ENCODE measurements at places on chromosomes 7 and 10.

DNA sequence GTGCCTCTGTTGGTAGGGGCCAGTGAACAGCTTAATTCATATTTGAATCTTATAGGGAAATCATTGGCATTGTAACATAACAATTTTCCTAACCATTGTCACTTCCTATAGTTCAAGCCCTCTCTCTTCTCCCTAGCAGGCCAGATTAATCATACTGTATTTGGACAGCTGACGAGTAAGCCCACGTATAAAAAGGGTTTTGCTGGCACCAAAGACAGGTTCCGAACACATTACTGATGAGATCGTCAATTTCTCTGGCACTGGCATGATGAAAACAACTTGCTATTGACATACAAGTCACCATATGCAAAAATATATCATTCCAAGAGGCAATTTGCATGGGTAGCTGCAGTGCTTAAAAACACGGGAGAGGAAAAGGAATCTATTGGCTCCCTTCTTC is 891.1 kb upstream of the AUTS2 start:
- no peak for DNase-seq

GRCh38 chr10:49602380-49603023 is 7.6 kb upstream of the SLC18A3 start:
- DNase-seq = no peak

- no peak for DNase-seq
Measured at GRCh38 chr10:93456480-93456879, 25.7 kb downstream of the MYOF start.

DNA sequence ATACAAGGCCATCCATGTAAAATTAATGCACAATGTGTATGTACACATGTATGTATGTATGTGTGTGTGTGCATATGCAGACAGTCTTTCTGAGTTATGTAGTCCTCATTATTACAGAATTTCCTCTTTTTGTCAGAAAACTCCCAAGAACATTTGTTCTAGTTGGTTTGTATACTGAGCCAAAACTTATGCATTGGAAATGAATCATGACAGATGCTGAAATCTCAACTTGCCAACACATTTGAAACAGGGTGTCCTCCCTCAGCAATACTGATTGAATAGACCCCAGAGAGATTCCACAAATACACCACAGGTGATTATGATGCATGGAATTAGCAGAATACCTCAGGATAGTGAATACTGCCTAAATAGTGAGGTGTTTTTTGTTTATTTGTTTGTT is 472.9 kb upstream of the PCDH15 start:
- DNase-seq = no peak

GRCh38 chr7:27923642-27923980 is 183.6 kb downstream of the TAX1BP1 start:
- DNase-seq = no peak

DNA sequence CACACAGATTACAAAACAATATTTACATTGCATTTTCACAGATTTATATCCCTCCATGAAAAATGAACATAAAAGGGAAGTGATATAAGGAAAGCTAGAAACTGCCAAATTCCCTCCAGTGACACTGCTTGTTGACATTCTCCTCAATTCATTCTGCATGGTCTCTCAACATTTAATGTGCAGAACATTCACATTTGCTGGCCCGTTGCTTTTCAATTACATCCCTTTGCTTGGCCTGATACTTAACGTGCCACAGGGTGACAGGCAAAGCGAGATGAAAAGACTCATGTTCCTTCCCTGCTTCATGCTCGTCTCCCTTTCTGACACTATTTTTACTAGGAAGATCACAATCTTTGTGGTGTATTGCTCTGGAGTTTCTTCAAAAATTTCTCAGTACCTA is 1019.7 kb upstream of the LRRN3 start:
- no peak for DNase-seq

GRCh38 chr10:62527019-62527827 is 153.1 kb downstream of the ZNF365 start:
- no peak for DNase-seq

DNA sequence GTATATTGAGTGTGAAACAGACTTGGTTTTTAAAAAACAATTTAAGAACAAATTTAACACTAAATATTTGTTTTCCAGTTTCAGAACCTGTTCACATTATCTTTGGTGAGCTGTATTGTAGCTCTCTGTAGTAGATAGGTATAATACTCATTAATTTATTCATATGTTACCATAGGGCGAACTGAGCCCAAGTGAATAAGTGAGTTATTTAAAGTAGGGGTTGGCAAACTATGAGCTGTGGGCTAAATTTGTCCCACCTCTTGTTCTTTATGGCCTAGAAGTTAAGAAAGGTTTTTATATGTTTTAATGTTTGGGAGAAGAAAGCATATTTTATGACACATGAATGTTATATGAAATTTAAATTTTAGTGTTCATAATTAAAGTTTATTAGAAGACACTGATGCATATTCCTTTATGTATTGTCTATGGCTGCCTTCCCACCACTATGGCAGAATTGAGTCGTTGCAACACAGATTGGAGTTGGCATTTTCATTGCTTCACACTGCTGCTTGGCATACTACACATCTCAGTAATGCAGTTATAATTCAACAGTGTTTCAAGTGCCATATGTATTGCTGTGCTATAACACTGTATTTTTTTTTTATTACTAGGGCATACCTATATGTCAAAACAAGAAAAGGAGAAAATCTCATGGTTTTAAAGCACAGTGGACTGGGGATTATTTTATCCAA is 146.5 kb downstream of the ADK start:
- DNase-seq = no peak

DNA sequence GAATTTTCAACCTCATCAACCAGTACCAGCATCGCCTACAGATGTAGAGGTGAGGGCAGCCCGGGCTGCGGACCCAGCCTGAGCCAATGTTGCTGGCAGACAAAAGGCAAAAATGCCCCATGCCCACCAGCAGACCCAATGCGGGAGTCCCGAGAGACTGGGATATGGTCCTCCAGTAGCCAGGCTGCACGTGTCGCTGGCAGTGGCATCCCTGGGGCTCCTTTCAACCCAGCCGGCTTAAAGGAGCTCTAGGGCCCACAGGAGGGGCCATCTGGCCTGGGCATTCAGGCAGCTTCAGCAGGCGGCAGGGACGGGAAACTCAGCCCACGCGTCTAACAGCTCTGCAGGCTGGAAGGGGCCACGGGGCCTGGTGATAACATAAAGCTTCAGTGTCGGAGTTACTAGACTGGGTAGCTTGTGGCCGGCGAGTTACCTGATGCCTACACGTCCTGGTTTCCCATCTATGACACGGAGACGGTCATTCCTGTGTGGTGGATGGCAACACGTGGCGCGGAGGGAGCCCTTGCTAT is 70.7 kb downstream of the PROSER2 start:
- DNase-seq = no peak

DNA sequence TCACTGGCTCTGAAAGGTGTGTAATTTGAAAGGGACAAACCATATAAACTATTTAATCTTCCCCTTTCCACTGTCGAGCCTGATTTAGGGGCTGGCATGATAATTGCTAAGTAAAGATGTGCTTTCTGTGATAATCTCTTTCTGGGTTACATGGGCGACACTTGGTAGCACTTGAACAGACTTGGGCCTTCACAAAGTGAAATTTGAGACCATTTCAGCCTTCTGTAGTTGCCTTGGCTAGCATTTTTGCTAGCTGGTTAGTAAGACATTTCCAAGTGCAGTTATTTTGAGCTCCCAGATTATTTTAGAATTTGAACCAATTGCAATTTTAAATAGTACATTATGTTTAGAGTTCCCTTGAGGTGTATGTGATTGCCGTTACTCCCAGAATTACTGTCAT is 432.7 kb upstream of the GALNT17 start:
- no peak for DNase-seq

DNA sequence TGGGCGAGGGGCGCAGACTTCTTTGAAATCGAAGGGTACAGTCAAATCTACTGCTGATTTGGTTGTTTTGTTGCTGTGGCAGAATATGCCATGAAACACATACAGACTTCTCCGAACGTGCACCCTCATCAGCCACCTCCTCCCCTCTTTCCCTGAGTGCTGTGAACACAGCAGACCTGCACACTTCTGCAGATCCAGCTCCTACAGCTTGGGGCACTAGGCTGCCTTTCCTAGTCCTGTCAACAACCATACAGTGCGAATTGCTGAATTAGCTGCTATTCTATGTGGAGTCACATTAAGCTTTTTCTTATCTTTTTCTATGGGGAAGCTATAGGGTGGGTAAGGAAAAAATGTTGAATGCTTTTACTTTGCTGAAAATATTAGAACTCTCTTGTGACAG is 57.5 kb downstream of the COL17A1 start:
- DNase-seq = no peak

- DNase-seq = no peak
Measured at GRCh38 chr10:126705131-126705530, 34.6 kb upstream of the C10orf90 start.

- DNase-seq = no peak
Measured at GRCh38 chr10:42942279-42942950, 134.5 kb upstream of the RET start.

GRCh38 chr7:138563808-138564207 is 103.7 kb downstream of the TRIM24 start:
- DNase-seq = no peak

DNA sequence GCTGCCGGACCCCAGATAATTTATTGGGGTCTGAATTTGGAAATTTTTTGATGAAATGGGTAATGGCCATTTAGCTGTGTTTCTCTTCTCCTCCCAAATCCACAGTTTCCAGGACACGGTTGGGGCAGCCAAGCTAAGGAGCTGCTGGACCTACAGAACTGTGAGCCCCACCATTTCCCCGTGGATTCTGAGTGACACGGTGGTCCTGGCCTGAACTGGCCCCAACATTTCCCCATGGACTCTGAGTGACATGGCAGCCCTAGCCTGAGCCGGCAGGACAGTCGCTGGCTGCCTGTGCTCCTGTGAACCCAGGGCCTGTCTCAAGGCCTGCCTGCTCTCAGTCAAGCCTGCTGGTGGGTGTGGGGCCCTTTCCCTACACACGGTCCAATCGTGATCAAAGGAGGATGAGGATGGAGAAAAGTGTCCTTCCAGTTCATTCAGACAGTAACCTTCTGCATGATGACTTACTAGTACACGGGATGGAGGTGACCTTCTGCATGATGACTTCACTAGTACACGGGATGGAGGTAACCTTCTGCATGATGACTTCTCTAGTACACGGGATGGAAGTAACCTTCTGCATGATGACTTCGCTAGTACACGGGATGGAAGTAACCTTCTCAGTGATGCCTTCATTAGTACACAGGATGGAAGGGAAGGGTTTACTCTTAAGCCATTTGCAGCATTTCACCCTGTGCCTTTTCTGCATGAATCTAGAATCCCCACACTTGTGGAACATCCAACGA is 359.9 kb downstream of the GLRX3 start:
- no peak for DNase-seq

DNA sequence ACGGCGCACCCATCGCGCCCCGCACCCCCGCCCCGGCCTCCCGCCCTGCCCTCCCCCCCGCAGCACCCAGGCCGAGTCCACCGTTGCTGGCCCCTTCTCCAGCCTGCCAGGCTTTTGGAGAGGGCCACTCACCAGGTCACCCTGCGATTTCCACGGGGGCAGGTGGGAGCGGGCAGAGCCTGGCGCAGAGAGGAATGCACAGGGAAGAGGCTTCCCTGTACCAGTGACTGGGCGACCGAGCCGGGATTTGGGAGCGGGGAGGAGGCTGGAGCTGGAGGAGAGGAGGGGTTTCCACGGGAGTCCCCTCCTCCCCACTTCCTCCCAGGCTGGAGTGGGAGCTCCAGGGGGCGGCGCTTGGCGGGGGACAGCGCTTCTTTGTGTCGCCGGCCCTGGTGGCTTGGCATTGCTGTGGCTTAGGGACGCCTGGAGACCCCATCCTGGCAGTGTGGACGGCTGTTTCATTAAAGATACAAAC is 19.3 kb downstream of the TCAF1 start:
- no peak for DNase-seq
